A549 treated with AZD2906 at 1 μM for 4 hours (cell line): ENCODE measurements at places on chromosomes 11 and 22. TPM values are rescaled to one million over a fixed set of nuclear protein-coding genes. Genes with fewer than 3 reads are reported as not detected.

The TREH gene
- total RNA-seq, result 0.05 TPM in 1 of 5 replicates, not detected in the others

The TMEM191B gene
- 0.65 to 1.2 TPM (median 1.0 TPM) in 5 replicates for total RNA-seq

The AGBL2 gene
- total RNA-seq, result 0.80 to 1.4 TPM (median 1.0 TPM) in 5 replicates

The CDHR5 gene
- total RNA-seq, result 0.03 to 0.41 TPM (median 0.09 TPM) in 5 replicates

The MYEOV gene
- total RNA-seq, result 119 to 131 TPM (median 123 TPM) in 5 replicates

The OR10A2 gene
- total RNA-seq, result not detected in 5 replicates

The C22orf31 gene
- not detected in 5 replicates for total RNA-seq

The MYRF gene
- total RNA-seq, result 15.2 to 19.2 TPM (median 18.1 TPM) in 5 replicates

The OVCH2 gene
- total RNA-seq, result not detected in 5 replicates

The ANO9 gene
- total RNA-seq, result 0.44 to 1.1 TPM (median 0.70 TPM) in 5 replicates

The MRGPRX3 gene
- 0.06 to 0.07 TPM in 2 of 5 replicates, not detected in the others for total RNA-seq

The OR4A16 gene
- total RNA-seq, result not detected in 5 replicates

The SYT7 gene
- total RNA-seq, result 0.93 to 1.5 TPM (median 1.2 TPM) in 5 replicates

The BSCL2 gene
- total RNA-seq, result 53.3 to 85.7 TPM (median 68.0 TPM) in 5 replicates

The DCHS1 gene
- total RNA-seq, result 0.07 to 0.08 TPM (median 0.07 TPM) in 5 replicates

The BARX2 gene
- total RNA-seq, result 0.06 TPM in 1 of 5 replicates, not detected in the others

The LDHAL6A gene
- total RNA-seq, result not detected in 5 replicates

The SCN2B gene
- total RNA-seq, result not detected in 5 replicates

The CTSC gene
- 58.1 to 67.3 TPM (median 65.9 TPM) in 5 replicates for total RNA-seq

The MOGAT2 gene
- not detected in 5 replicates for total RNA-seq

The BLID gene
- total RNA-seq, result not detected in 5 replicates

The RIMBP3C gene
- total RNA-seq, result 0.12 to 0.25 TPM (median 0.20 TPM) in 4 of 5 replicates, not detected in the other

The KRTAP5-11 gene
- not detected in 5 replicates for total RNA-seq

The CYB5R3 gene
- total RNA-seq, result 96.2 to 136 TPM (median 128 TPM) in 5 replicates

The CALCA gene
- total RNA-seq, result 0.08 to 0.15 TPM (median 0.12 TPM) in 3 of 5 replicates, not detected in the others

The LRRC74B gene
- total RNA-seq, result 0.05 to 0.06 TPM in 2 of 5 replicates, not detected in the others

The ZNF143 gene
- total RNA-seq, result 8.3 to 10.7 TPM (median 9.1 TPM) in 5 replicates

The PI4KA gene
- 16.9 to 20.7 TPM (median 19.7 TPM) in 5 replicates for total RNA-seq

The MISFA gene
- 1.4 to 2.6 TPM (median 1.6 TPM) in 5 replicates for total RNA-seq

The GAL3ST3 gene
- not detected in 5 replicates for total RNA-seq

The PAMR1 gene
- 0.02 to 0.08 TPM in 2 of 5 replicates, not detected in the others for total RNA-seq

The FREY1 gene
- 0.29 to 0.53 TPM (median 0.34 TPM) in 5 replicates for total RNA-seq

The LRP4 gene
- total RNA-seq, result 7.1 to 7.9 TPM (median 7.6 TPM) in 5 replicates

The MRPL16 gene
- total RNA-seq, result 63.0 to 66.2 TPM (median 65.1 TPM) in 5 replicates

The PDHX gene
- total RNA-seq, result 27.2 to 34.0 TPM (median 28.4 TPM) in 5 replicates

The IL17REL gene
- total RNA-seq, result 0.02 to 0.08 TPM (median 0.04 TPM) in 5 replicates

The PATE4 gene
- total RNA-seq, result not detected in 5 replicates

The EMID1 gene
- 0.32 to 0.53 TPM (median 0.42 TPM) in 5 replicates for total RNA-seq

The SLC22A9 gene
- total RNA-seq, result not detected in 5 replicates

The CBL gene
- total RNA-seq, result 5.8 to 8.9 TPM (median 7.6 TPM) in 5 replicates

The ARHGAP42 gene
- 3.6 to 5.7 TPM (median 4.6 TPM) in 5 replicates for total RNA-seq

The CLDN5 gene
- not detected in 5 replicates for total RNA-seq

The CYTH4 gene
- total RNA-seq, result 0.49 to 0.79 TPM (median 0.59 TPM) in 5 replicates

The E2F8 gene
- total RNA-seq, result 5.3 to 6.2 TPM (median 5.9 TPM) in 5 replicates

The OR10V1 gene
- not detected in 5 replicates for total RNA-seq

The MMP27 gene
- total RNA-seq, result not detected in 5 replicates

The TXNRD2 gene
- total RNA-seq, result 32.4 to 45.1 TPM (median 38.1 TPM) in 5 replicates

The ARHGAP20 gene
- total RNA-seq, result 0.02 to 0.07 TPM (median 0.04 TPM) in 4 of 5 replicates, not detected in the other

The NELL1 gene
- not detected in 5 replicates for total RNA-seq

The APOA4 gene
- total RNA-seq, result not detected in 5 replicates

The CDON gene
- 1.6 to 2.6 TPM (median 1.9 TPM) in 5 replicates for total RNA-seq

The RNF121 gene
- total RNA-seq, result 42.4 to 45.8 TPM (median 45.4 TPM) in 5 replicates

The MAJIN gene
- not detected in 5 replicates for total RNA-seq

The SMC1B gene
- 0.03 to 0.05 TPM in 2 of 5 replicates, not detected in the others for total RNA-seq

The MAPK8IP2 gene
- 2.6 to 3.9 TPM (median 3.8 TPM) in 5 replicates for total RNA-seq
